ENCODE measurements at places on chromosomes 12 and 14.
A peak's percentile ranks its signal among the peaks of the same experiment; 100 is the strongest.

- DNase-seq = no peak
Measured at GRCh38 chr12:132848521-132848920, 19.9 kb upstream of the GOLGA3 start.

DNA sequence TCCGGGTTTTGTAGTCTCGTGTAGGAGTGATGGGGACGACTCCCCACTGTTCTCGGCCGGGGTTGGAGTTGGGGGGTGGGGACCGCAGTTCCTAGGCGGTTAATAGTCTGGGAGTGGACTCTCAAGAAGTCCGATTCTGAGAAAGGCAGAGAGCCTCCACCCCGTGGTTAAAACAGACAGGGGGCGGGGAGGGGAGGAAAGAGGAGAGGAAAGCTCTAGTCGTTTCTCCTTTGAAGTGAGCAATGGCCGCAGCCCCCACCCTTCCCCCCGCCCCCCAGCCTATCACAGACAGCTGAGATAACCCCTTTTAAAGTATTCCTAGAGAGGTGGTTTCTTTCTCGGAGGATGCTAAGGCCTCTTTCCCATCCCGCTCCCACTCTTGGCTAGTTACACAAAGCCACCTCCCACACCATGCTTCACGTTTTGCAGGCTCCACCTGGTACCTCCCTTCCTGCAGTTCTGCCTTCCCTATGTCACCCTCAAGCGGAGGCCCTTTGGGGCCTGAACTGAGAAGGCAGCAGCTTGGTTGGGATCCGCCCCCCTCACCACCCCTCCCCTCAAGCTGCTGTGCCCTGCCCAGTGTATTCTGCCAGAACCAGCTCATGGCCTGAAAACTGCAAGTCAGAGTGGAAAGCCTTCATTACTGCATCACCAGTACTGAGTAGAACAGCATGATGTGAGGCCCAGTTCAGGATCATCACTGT, 853 bp downstream of the USP5 start:
- no peak for DNase-seq

DNA sequence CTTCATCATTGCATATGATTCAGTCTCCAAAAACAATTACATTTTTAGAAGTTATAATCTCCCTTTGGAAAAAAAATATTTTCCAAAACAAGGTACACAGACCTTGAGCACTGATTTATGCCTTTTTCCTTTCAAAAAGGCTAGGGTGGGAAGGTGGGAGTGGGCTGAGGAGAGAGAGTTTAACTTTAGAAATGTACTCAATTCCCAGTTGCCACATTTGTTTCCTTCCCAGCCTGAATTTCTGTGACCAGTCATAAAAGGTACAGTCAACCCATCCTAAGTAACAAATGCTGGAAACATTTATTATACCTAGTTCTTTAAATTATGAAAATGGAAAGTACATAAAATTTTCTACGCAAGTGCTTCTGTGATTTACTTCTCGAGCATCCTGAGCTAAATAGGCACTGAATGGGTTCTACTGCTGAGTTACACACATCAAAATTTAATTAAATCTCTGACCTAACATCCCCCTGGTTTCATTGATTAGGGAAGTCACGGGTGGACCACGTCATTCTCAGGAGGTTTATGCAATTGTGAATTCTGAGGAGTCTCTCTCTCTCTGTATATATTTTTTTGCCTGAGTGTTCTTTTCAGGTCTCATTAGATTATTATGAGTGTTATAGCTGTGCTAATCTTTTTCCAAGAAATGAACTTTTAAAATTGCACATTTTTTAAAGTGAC, 371.8 kb downstream of the BTG1 start:
- DNase-seq = no peak

DNA sequence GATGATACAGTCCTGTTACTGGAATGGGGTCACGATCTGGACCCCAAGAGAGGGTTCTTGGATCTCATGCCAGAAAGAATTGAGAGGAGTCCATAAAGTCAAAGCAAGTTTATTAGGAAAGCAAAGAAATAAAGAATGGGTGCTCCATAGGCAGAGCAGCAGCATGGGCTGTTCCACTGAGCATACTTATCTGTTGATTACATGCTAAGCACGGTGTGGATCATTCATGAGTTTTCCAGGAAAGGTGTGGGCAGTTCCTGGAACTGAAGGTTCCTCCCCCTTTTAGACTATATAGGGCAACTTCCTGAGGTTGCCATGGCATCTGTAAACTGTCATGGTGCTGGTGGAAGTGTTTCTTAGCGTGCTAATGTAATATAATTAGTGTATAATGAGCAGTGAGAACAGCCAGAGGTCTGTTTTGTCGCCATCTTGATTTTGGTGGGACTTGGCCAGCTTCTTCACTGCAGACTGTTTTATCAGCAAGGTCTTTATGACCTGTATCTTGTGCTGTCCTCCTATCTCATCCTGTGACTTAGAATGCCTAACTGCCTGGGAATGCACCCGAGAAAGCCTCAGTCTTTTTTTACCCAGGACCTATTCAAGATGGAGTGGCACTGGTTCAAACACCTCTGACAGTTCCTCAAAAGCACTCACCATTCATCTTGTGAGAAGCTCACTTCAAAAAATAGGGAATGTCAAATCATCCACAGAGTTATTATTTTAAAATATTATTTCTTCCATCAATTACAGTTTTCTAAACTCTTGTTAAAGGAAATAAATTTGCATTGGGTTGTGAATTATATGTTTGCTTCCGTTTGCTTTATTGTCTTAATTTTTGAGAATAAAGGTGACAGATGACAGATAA, 1358.8 kb upstream of the TMEM132C start:
- no peak for DNase-seq

GRCh38 chr14:84750763-84751554, 779.0 kb upstream of the FLRT2 start:
- DNase-seq = no peak

- DNase-seq = no peak
Measured at GRCh38 chr14:73804636-73805035, 47.0 kb upstream of the PTGR2 start.

DNA sequence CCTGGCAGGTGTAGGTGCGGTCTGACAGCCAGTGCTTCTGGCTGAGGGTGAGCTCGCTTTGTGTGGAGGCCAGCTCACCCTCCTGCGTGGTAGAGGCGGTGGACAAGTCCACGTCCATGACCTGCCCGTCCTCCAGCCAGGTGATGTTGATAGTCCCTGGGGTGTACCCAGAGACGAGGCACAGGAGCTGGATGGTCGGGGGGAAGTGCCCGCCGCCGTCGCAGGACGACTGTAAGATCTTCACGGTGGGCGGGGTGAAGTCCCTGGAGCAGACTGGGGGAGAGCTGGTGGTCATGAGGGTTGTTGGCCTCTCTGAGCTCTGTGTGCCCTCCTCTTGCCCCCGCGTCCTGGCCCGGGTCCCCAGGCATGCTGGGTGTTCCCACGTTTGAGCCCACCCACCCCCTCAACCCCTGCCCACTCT, 74.6 kb downstream of the TMEM121 start:
- no peak for DNase-seq

DNA sequence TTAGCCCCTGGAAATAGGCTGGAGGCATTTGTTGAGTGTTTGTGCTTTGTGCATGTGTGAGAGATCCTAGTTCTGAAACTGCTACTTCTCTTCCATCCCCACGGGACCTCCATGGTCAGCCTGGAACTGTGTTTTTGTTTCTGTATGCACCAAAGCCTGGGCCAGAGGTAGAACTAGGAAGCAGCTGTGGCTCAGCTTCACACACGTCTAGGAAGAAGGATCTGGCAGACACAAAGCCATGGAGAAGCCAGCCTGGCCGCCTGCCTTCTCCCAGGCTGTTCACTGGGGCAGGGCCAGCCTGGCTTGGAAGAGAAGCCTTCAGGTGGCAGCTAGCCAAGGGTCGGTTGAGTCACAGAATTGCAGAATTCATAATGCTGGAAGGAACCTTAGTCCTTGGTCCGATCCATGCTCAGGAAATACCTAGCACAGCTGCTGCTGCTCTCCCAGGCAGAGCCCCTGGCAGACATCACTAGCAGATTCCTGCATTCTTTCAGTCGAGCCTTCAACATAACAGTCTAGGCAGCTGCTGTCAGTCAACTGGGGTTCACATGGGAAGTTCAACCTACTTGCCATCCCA, 27.0 kb downstream of the RIN3 start:
- DNase-seq = no peak

DNA sequence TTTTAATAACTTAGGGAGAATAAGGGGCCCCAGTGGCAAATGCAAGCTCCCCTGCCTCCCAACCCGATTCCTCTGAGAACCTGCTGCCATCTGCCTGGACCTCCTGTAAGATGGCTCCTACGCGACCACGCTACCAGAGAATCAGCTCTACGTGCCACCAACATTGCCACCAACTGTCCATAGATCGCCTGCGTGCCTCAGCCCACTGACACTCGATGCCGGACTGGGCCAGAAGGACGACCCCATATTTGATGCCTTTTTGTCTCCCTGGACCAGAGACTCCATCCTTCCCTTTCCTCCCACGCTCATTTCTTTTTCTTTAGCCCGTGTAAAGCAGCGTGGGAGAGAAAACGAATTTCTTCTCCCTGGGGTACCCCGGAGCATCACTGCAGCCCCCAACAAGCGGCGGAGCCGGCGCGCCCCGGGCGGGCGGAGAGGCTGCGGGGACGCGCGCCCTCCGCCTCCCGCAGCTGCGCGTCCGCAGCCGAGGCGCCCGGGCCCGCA, 565 bp upstream of the KLHL42 start:
- DNase-seq = peak; percentile 4

DNA sequence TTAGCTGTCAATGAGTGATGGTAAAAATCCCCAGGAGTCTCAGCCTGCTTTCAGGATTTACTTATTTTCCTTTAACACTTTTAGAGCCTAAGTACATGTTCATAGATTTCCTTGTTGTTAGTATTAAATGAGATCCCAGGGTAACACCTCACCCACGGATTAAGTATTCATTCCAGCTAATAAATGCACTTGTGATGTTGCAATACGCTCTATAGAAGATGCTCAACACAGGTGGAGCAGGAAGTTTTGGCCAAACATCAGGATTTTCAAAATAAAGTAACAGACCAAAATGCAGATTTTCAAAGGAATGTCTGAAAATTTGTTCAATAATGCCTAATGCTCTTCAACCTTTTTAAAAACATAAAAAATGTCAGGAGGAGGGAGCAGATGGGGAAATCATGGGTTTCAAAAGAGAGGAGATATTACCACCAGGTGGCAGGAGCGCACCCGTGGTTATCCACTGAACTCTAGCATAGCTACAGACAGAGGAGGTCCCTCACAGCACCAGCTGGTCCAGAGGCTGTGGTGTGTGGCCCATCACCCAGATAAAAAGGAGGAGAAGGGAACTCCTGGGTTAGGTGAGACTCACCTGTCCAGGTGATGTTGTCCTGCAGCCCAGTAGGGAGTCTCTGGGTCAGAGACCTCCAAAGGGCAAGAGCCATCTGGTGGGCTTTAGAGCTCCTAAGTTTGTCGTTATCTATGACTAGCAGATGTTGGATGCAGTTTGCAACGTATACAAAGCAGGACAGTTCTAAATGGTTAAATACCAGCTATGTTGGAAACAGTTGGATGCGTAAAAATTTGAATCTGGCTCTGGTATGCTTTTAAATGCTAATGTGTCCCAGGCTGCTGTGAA, 1158.4 kb upstream of the TMEM132C start:
- DNase-seq = peak; percentile 25

DNA sequence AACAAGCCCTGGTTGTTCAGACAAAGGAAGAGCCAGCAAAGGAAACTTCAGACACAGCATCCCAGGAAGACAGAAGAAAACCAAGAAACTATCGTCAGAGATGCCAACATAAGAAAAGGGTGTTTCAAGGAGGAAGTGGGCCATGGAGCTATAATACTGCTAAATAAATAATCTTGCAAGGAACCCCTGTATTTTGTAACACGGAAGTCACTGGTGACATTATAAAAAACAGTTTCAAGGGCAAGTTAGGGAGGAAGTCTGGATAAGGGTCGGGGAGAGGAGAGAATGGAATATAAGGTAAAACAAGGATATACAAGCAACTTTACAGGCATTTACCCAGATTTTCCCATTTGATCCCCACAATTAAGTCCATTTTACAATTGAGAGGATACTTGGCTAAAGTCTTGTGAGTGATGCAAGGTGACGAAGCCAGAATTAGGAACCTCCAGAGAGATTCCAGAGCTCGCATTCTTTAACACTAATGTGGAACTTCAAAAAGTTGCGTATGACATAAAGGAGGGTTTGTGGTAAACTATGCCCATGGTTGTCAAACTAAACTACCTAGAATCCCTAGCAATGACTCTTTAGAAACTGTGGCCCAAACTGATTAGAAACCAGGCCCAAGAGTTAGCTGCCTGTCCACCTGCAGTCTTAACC, 46.4 kb downstream of the PPM1H start:
- no peak for DNase-seq

GRCh38 chr12:53185582-53186153, 4.9 kb upstream of the CSAD start:
- DNase-seq = no peak

- no peak for DNase-seq
Measured at GRCh38 chr12:19574601-19575000, 135.3 kb downstream of the AEBP2 start.

GRCh38 chr12:53067074-53067992, 11.9 kb downstream of the SPRYD3 start:
- no peak for DNase-seq

DNA sequence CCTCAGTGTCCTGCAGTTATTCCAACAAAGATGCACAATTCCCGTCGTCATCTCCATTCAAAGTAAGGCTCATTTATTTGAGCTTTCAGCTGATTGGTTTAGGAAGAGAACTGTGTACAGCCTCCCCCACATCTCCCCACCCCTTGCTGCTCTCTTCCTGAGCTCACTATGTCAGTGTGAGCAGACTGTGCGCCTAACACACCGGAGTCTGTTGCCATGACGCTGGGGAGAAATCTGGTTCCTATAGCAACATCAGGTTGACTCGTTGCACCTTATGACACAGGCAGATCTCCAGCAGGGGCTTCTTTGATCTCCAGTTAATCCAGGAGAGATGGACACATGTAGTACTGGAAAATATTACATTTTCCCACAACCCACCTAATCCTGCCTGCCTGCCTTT, 319.4 kb downstream of the CACNA1C start:
- no peak for DNase-seq

GRCh38 chr14:90319634-90320541, 11.9 kb downstream of the NRDE2 start:
- DNase-seq = no peak

DNA sequence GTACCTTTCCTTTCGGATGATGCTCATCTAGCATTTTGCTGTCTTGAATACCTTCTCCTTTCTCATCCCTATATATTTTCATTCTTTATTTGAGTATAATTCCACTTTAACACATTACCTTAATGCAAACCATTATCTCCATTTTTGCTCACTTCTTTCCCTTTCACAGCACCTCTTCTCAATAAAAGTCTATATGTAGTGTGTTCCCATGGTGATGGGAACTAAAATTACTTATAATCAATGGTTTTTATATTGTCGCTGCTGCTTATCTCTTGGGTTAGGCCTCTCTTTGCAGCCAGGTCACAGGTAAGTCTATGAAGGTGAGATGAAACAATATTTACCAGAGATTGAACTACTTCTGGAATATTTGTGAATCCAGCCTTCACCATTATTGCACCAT, 121.6 kb upstream of the FGD4 start:
- DNase-seq = no peak

- DNase-seq = no peak
Measured at GRCh38 chr12:57518920-57519795, 1.2 kb downstream of the DDIT3 start.

- DNase-seq = no peak
Measured at GRCh38 chr12:132171293-132171967, 27.2 kb downstream of the NOC4L start.

- DNase-seq = no peak
Measured at GRCh38 chr12:27965966-27966365, 6.6 kb downstream of the PTHLH start.
